ENCODE measurements at places on chromosomes 13 and 19. TPM values are rescaled to one million over a fixed set of nuclear protein-coding genes. Genes with fewer than 3 reads are reported as not detected.
A peak's percentile ranks its signal among the peaks of the same experiment; 100 is the strongest.

The USF2 gene
- total RNA-seq = 30.7 TPM

The MBD3L3 gene
- total RNA-seq = not detected

The B3GNT8 gene
- total RNA-seq = not detected

GRCh38 chr19:47186446-47187334 is 44.3 kb downstream of the BBC3 start:
- peak; percentile 29 for DNase-seq
- H3K4me3 ChIP-seq = no peak overlapping the region
- H3K4me1 ChIP-seq = peaks cover 68% of the 10 kb centered on the region
- peak overlapping the region; percentile 54 for H3K27ac ChIP-seq

DNA sequence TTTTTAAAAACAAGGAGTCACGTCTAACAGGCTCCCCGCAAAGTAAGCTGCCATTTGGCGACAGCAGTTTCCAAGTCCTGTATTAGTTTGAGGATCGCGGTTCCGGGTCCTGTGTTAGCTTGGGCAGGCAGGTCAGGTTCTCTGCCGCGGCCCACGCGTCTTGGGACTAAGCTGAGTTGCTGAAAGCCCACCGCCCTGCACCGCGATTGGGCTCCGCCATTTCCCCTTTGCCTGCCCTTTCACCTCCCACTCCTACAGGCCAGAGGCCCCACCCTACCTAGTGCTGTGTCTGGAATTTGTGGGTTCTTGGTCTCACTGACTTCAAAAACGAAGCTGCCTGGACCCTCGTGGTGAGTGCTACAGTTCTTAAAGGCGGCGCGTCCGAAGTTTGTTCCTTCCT is 6.8 kb downstream of the PARP4 start:
- H3K4me3 ChIP-seq = no peak overlapping the region
- no peaks in the 10 kb centered on the region for H3K27me3 ChIP-seq
- H3K4me1 ChIP-seq = peaks cover 33% of the 10 kb centered on the region
- DNase-seq = no peak

GRCh38 chr19:40377876-40378385 is 12.1 kb downstream of the HIPK4 start:
- no peak overlapping the region for H3K4me3 ChIP-seq
- H3K4me1 ChIP-seq = no peaks in the 10 kb centered on the region
- H3K27me3 ChIP-seq = no peaks in the 10 kb centered on the region
- DNase-seq = no peak

- DNase-seq = no peak
- H3K4me1 ChIP-seq = peaks cover 21% of the 10 kb centered on the region
- no peak overlapping the region for H3K27ac ChIP-seq
- peaks cover 12% of the 10 kb centered on the region for H3K27me3 ChIP-seq
- peak overlapping the region; percentile 90 for H3K4me3 ChIP-seq
- H3K36me3 ChIP-seq = no peaks in the 10 kb centered on the region
Observed at GRCh38 chr19:29843180-29844051, 31.6 kb downstream of the CCNE1 start.

DNA sequence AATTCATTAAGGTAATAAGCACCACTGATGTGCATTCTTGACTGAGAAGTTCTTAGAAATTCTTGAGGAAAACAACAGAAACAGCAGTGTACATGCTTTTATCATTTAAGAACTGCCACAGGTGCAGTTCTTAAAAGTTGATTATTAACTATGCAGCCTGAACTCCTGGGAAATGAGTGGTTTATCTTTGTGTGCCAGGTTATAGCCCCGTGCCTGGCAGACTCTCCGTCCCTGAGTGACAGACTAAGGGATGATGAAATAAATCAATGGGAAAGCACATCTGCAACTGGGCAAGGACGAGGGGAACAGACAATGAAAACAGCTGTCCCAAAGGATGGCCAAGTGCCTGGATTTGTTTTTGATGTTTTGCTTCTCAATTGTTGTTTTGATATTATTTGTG is 84.4 kb upstream of the SPATA13 start:
- peak overlapping the region; percentile 12 for H3K4me3 ChIP-seq
- peak overlapping the region; percentile 89 for H3K27ac ChIP-seq
- no peaks in the 10 kb centered on the region for H3K27me3 ChIP-seq
- H3K36me3 ChIP-seq = no peaks in the 10 kb centered on the region
- peak; percentile 63 for DNase-seq

DNA sequence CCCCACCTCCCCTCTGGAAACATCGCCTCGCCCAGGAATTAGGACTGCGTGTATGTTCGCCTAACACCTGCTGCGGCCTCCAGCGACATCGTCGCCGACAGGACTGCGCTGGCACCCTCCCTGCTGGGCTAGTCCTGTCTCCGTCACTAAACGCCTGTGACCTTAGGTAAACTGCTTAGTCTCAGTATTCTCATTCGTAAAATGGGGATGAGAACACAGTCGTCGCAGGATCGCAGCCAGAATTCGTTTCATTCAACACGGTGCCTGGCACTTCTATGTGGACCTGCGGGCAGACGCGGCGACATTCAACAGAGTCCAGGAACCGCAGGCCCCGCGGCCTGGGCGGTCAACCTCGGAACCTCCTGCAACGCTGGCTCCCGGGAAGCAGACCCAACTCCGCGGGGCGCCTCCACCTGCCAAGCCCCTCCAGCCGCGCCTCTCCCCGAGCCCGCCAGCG is 485 bp downstream of the CRYL1 start:
- no peaks in the 10 kb centered on the region for H3K36me3 ChIP-seq
- peak overlapping the region; percentile 92 for H3K27ac ChIP-seq
- peak overlapping the region; percentile 96 for H3K4me3 ChIP-seq

- H3K4me3 ChIP-seq = no peak overlapping the region
- no peak overlapping the region for H3K27ac ChIP-seq
- no peaks in the 10 kb centered on the region for H3K36me3 ChIP-seq
- peaks cover 17% of the 10 kb centered on the region for H3K27me3 ChIP-seq
- no peak for DNase-seq
- peaks cover 11% of the 10 kb centered on the region for H3K4me1 ChIP-seq
Observed at GRCh38 chr19:17414097-17414496, 5.8 kb upstream of the MVB12A start.

DNA sequence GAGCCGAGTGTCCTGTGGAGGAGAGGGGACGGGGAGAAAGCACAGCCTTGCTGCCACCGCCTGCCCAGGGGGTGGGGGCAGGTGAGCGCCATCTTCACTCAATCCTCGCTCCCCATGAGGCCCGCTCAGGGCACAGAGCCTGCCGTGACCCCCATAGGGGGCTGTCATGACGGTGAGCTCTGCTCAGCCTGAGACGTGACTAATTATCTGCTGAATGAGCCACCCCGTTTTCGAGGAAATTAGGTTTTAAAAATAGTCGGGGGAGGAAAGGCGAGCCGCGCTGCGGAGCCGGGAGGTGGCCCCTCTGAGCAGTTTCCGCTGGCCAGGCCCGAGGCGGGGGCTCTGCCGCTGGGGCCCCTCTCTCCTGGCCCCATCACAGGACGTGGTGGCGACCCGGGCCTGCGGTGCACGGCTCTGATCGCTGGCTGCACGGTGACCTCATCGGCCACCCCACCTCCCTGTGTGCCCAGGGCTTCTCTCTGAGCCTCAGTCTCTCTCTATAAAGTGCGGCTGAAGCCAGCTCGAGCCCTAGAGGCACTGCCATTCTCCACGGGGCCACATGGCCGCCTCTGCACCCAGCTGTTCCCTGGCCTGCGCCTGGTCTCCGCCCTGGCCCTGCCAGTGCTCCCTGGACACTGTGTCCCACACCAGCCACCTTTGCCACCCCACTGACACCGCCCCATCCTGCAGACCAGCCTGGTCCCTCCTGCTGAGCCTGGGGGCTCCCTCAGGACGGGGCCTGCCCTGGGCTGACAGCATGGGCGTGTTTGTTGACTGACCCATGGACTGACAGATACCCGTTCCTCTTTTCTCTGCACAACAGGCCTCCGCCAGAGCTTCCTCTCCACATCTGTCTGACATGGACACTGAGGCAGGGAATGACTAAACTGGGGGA is 28.3 kb downstream of the PIP5K1C start:
- H3K36me3 ChIP-seq = peaks cover 10% of the 10 kb centered on the region
- peak overlapping the region; percentile 39 for H3K4me3 ChIP-seq
- peaks cover 41% of the 10 kb centered on the region for H3K4me1 ChIP-seq
- H3K27ac ChIP-seq = peak overlapping the region; percentile 97

- H3K4me1 ChIP-seq = peaks cover 20% of the 10 kb centered on the region
- no peaks in the 10 kb centered on the region for H3K36me3 ChIP-seq
- H3K27ac ChIP-seq = no peak overlapping the region
- no peak for DNase-seq
- no peaks in the 10 kb centered on the region for H3K27me3 ChIP-seq
- H3K4me3 ChIP-seq = no peak overlapping the region
Observed at GRCh38 chr13:75787249-75787928, 151.3 kb downstream of the LMO7 start.

All from stomach (tissue), 19 donors.